Bronchial smooth muscle cell (primary cell): ENCODE measurements at places on chromosomes 5 and 9. TPM values are rescaled to one million over a fixed set of nuclear protein-coding genes. Genes with fewer than 3 reads are reported as not detected.

Gene SMIM32
- not detected in 2 replicates for total RNA-seq

Gene LCN15
- total RNA-seq: not detected in 2 replicates

Gene TXNDC8
- not detected in 2 replicates for total RNA-seq

Gene ZNF366
- not detected in 2 replicates for total RNA-seq

Gene TLX3
- not detected in 2 replicates for total RNA-seq

Gene NR3C1
- 63.2 and 103 TPM in 2 replicates for total RNA-seq

Gene STOM
- 97.6 and 105 TPM in 2 replicates for total RNA-seq

Gene KIF2A
- total RNA-seq: 32.6 and 42.0 TPM in 2 replicates

Gene SLC4A9
- not detected in 2 replicates for total RNA-seq

Gene PCDHGC4
- total RNA-seq: 3.2 and 3.3 TPM in 2 replicates

Gene BTNL8
- total RNA-seq: not detected in 2 replicates

Gene KDM3B
- total RNA-seq: 34.8 and 40.2 TPM in 2 replicates

Gene ARHGEF39
- total RNA-seq: under 0.01 and 0.32 TPM in 2 replicates

Gene MARVELD2
- total RNA-seq: 0.16 and 0.26 TPM in 2 replicates

Gene AQP3
- 6.6 and 11.2 TPM in 2 replicates for total RNA-seq

Gene PCDHA1
- total RNA-seq: under 0.01 TPM in 2 replicates

Gene CNTLN
- total RNA-seq: 8.4 and 13.9 TPM in 2 replicates

Gene KIF4B
- under 0.01 and 0.09 TPM in 2 replicates for total RNA-seq

Gene SOHLH1
- total RNA-seq: not detected in 2 replicates

Gene KLF9
- 18.8 and 22.5 TPM in 2 replicates for total RNA-seq

Gene ZER1
- 16.8 and 19.1 TPM in 2 replicates for total RNA-seq

Gene PCDHGA1
- total RNA-seq: 1.3 and 1.9 TPM in 2 replicates

Gene SPATA9
- total RNA-seq: 0.43 and 0.47 TPM in 2 replicates

Gene RNF44
- 2.1 and 2.5 TPM in 2 replicates for total RNA-seq

Gene SLC38A9
- 31.1 and 31.6 TPM in 2 replicates for total RNA-seq

Gene ANKRD33B
- total RNA-seq: 3.6 and 16.1 TPM in 2 replicates

Gene ADCY2
- under 0.01 TPM in 1 of 2 replicates, not detected in the other for total RNA-seq

Gene LCN6
- total RNA-seq: not detected in 2 replicates

Gene ST8SIA4
- total RNA-seq: 0.09 and 0.47 TPM in 2 replicates

Gene CAVIN4
- 0.79 and 1.6 TPM in 2 replicates for total RNA-seq

Gene NCBP1
- total RNA-seq: 28.9 and 30.3 TPM in 2 replicates

Gene FBXL7
- total RNA-seq: 3.3 and 3.4 TPM in 2 replicates

Gene BTNL3
- not detected in 2 replicates for total RNA-seq
